Skeletal muscle cell (primary cell): ENCODE measurements at places on chromosomes 7 and 10.

- DNase-seq: no peak
Measured at GRCh38 chr7:123627851-123628250, 26.2 kb downstream of the ASB15 start.

- DNase-seq: no peak
Measured at GRCh38 chr10:132151286-132151950, 35.3 kb upstream of the DPYSL4 start.

DNA sequence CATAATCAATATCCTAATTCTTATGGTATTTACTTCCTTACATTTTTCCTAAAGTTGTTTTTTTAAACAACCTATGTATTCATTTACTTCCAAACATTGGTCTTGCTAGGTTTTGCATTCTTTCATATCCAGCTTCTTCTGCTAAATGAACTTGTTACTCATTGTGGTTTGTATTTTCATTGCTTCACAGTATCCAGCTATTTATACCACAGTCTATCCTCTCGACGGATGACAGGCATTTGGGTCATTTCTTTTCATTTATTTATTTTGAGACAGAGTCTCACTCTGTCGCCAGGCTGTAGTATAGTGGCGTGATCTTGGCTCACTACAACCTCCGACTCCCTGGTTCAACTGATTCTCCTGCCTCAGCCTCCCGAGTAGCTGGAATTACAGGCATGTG is 66.8 kb downstream of the CCDC6 start:
- no peak for DNase-seq

DNA sequence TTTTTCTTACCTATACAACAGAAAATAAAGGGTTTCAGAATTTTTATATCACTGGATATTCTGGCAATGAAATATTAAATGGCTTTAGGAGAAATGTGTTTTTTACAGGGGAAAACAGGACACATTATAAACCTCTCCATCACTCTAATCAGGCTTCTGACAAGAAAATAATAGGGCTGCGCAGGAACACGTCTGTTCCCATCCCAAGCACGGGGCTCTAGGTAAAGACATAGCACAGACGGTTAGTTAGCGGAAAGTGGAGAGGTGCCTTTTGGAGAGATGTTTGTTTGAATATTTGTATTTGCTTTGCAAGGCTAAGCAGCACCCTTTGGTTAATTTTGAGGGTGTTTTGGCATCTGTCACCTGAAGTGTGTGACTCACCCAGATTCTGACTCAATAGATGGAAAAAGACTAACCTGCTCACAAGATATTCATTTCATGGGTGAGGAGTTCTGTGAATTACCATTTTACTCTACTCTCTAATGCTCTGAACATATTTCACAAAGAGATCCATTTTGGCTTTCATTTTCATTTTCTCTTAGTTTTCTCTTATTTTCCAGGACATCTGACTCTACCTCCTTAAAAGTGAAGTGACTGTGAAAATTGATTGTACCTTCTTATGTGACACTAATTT is 174.5 kb upstream of the AKR1E2 start:
- DNase-seq: no peak

- no peak for DNase-seq
Measured at GRCh38 chr10:93073539-93074146, at the start of gene CYP26A1. CYP26A1 (plus strand) TSS chr10:93073893; CDS start chr10:93073935, 42 bp downstream.

DNA sequence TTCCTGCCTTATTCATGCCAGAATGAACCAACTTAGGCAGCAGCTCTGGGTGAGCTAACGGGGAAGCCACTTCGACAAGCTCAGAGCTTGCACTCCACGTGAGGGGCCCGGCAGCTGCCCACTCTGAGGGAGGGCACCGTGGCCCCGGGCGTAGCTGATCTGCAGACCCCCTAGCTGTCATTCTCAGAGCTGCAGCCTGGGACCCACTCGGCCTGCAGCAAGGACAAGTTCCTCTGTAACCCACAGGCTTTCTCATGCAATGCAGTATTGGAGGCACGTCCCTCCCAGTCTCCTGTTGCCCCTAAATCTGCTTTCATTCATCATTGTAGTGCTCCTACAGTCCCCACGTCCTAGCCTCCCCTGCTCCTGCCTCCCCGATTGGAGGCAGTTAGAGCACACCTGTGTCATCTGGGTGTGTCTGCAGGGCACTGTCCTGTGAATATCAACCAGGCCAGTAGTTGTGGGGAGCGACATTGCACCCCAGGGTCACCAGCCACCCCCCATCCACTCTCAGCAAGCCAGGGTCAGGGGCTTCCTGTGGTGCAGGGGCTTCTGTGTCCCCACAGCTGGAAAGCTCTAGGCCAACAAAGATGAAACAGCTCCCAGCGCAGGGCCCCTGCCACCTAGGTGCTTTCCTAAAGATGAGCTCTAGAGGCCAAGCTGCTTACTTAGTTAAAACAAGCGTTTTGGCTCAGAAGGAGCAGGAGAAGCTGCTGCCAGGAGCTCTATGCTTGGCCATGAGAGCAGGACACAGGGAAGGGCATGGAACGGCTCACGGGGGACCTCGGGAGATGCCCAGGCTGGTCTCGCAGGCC is 333.6 kb downstream of the ADARB2 start:
- DNase-seq: no peak

DNA sequence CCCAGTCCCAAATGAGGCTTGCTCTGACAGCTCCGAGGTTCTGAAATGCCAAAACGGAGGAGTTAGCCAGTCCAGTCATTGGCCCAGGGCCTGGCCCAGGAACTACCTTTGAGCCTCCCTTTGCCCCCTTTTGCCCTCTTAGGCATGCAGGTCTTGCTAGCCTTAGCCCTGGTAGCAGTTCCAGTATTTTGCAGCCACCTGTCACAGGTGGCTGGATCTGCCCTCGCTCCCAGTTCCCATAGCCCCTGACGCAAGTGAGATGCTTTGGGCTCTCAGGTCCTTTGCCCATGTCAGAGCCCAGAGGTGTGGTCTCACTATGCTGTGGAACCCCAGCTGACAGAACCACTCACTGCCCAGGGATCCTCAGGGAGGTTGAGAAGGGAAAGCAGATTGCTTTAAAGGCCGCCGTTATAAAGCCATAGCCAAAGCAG is 42.0 kb downstream of the GPRIN2 start:
- DNase-seq: no peak

DNA sequence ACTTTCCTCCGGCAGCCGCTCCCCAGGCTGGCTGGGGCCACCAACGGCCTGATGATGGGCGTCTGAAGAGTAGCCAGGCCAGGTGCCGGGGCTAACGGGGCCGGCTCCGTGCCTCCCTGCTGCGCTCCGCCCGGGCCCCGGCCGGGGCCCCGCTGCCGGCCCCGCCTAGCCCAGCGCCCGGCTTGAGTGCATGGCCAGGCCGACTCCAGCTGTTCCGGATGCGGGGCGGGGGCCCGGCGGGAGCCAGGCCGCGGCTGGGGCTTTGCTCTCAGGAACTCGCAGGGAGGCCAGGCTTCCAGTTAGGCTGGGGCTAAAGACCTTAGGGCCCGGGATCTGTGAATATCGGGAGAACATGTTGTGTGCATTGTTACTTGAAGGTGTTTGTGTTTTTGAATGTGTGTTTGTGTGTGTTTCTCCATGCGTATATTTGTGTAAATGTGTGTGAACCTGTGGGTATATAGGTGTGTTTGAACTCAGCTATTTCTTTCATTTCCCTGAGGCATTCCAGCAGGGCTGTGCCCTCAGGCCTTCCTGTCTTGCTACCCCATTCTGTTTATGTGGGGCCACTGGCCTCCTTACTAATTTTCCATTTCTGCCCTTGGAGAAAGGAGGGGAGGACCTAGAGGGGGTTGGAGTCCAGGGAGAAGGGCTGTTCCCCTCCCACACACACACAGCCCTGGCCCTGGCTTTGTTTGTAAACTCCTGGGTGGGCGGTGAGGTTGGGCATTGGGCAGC is 1.1 kb upstream of the LBX1 start:
- DNase-seq: no peak
